Fibroblast of pulmonary artery (primary cell): ENCODE measurements at places on chromosomes 12 and 14.

- DNase-seq: no peak
Observed at GRCh38 chr14:58476320-58476719, 48.8 kb downstream of the KIAA0586 start.

DNA sequence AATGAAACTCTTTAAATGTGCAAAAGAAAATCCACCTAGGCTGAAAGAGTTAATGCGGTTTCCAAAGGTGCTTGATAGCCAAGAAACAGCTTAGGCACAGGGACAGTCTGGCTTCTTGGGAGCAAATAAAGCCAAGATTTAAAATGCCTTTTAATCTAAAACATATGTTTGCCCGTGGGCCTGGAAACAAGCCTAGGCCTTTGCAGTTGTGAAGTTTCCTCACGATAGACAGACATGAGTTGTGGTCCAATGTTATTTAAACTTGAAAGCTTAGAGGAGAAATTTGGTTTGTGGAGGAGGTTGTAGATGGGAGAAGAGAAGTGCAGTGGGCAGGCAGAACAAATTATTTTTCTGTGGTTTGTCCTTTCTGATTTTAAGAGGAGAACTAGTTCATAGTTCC lies 29.8 kb downstream of the PROX2 start:
- DNase-seq: peak; percentile 19

DNA sequence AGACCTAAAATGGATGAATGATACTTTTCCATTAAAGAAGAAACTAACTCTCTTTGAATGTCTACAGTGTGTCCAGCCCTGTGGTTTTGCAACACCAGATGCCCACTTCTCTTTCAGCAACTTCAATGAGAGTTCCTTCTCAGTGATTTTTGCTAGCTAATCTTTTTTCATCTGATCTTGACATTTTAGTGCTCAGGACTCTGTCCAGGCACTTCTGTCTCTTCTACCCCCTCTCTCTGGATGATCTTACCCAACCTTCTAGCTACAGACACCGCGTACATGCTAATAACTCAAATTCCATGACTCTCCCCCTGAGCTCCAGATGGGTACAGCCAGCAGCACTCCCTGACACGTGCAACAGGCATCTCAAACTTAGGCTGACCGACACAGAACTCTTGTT lies 161.1 kb upstream of the FOXN3 start:
- peak; percentile 27 for DNase-seq

GRCh38 chr14:59150990-59151389 lies 37.5 kb upstream of the DAAM1 start:
- no peak for DNase-seq

DNA sequence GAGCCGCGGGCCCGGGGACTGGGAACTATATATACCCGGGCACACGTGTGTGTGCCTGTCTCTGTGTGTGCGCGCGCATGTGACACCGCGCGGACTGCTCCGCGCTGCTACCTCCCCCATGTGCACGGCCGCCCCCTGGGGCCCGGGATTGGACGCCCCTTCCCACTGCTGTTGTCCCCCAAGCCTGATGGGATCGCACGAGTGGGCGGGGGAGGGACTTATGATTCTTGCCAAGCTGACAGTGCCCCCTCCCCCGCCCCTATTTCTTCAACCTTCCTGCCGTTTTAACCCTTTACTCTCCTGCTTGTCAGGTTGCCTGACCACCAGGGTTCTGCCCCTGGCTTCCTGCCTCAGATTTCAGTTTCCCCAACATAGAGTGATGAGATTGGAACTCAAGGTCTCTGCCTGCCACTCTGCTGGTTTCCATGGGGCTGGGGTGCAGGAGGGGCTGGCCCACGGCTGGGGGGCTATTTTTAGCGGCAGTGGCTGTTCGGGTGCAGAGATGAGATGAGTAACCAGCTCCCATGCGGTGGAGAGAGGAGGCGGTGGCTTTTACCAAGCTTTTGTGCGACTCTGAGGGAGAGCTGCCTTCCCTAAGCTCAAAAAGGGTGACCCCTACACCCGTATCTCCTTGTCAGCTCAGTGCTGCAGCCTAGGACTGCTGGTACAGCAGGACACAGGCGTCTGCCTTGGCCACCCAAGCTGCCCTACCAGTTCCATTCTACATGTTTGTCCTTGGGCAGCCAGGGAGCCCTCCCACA lies at the start of gene DDN:
Gene DDN (minus strand): TSS at position 5 of the 761 bp plus-strand sequence. CDS start 88 bp downstream, outside the sequence.
- DNase-seq: no peak

- DNase-seq: no peak
Observed at GRCh38 chr14:39576736-39577135, 144.5 kb upstream of the FBXO33 start.
